A549 treated with RU486 at 1 μM for 4 hours (cell line): ENCODE measurements at places on chromosomes 5 and 9. TPM values are rescaled to one million over a fixed set of nuclear protein-coding genes. Genes with fewer than 3 reads are reported as not detected.

Gene IRX1
- not detected in 5 replicates for total RNA-seq

Gene PCDHB1
- not detected in 5 replicates for total RNA-seq

Gene GLDC
- 12.1 to 13.3 TPM (median 12.9 TPM) in 5 replicates for total RNA-seq

Gene RETREG1
- total RNA-seq: 1.4 to 2.7 TPM (median 2.1 TPM) in 5 replicates

Gene TLR4
- total RNA-seq: 0.12 to 0.31 TPM (median 0.13 TPM) in 5 replicates

Gene PITX1
- total RNA-seq: 22.3 to 37.6 TPM (median 32.5 TPM) in 5 replicates

Gene PCDHA13
- total RNA-seq: 0.06 to 0.09 TPM in 2 of 5 replicates, not detected in the others

Gene TRIM7
- total RNA-seq: 29.4 to 45.2 TPM (median 39.9 TPM) in 5 replicates

Gene EGFL7
- total RNA-seq: 34.7 to 61.3 TPM (median 53.8 TPM) in 5 replicates

Gene COMMD10
- total RNA-seq: 28.3 to 42.4 TPM (median 37.8 TPM) in 5 replicates

Gene FOXD4
- total RNA-seq: 0.31 to 0.56 TPM (median 0.38 TPM) in 5 replicates

Gene HEMGN
- not detected in 5 replicates for total RNA-seq
